ENCODE measurements at places on chromosomes 7 and 10.
A peak's percentile ranks its signal among the peaks of the same experiment; 100 is the strongest.

- no peaks in the 10 kb centered on the region for H3K27me3 ChIP-seq
- H3K4me1 ChIP-seq = no peaks in the 10 kb centered on the region
- no peak overlapping the region for H3K4me3 ChIP-seq
- no peaks in the 10 kb centered on the region for H3K36me3 ChIP-seq
These were observed 352.7 kb upstream of the SEMA3A start for GRCh38 chr7:84547331-84547730.

- H3K36me3 ChIP-seq = no peaks in the 10 kb centered on the region
- H3K4me3 ChIP-seq = no peak overlapping the region
- H3K4me1 ChIP-seq = no peaks in the 10 kb centered on the region
- no peak for DNase-seq
- H3K27ac ChIP-seq = no peak overlapping the region
- H3K27me3 ChIP-seq = no peaks in the 10 kb centered on the region
These were observed 86.5 kb downstream of the OTUD1 start for GRCh38 chr10:23525406-23525805.

- no peak for DNase-seq
- H3K4me1 ChIP-seq = peaks cover 21% of the 10 kb centered on the region
- no peak overlapping the region for H3K4me3 ChIP-seq
- H3K27ac ChIP-seq = peak overlapping the region; percentile 73
- H3K36me3 ChIP-seq = no peaks in the 10 kb centered on the region
- no peaks in the 10 kb centered on the region for H3K27me3 ChIP-seq
These were observed 72.5 kb upstream of the UCN3 start for GRCh38 chr10:5292196-5292735.

DNA sequence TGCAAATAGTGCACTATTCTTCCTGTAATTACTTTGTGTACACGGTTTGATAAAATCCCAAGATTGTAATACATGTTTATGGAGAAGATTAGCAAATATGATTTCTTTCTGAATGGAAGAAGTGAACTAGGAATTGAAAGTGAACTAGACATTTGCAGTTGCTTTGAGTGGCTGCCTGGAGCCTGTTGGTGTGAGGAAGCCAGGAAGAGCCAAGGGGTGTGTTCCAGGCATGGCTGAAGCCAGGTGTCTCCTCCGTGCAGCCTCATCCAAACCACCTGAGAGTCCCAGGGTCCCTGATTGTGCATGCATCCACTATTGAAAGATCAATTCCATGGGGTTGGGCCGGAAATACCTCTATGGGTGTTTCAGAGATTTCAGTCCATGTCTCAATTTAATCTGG is 253.1 kb upstream of the SHH start:
- H3K4me3 ChIP-seq = no peak overlapping the region
- no peaks in the 10 kb centered on the region for H3K27me3 ChIP-seq

- peak; percentile 83 for DNase-seq
- H3K4me3 ChIP-seq = no peak overlapping the region
- H3K4me1 ChIP-seq = peaks cover 50% of the 10 kb centered on the region
- no peaks in the 10 kb centered on the region for H3K36me3 ChIP-seq
- peak overlapping the region; percentile 87 for H3K27ac ChIP-seq
These were observed 13.4 kb downstream of the USP54 start for GRCh38 chr10:73577788-73578187.

GRCh38 chr7:115980159-115980558 is 50.4 kb downstream of the TFEC start:
- H3K36me3 ChIP-seq = no peaks in the 10 kb centered on the region
- no peak overlapping the region for H3K4me3 ChIP-seq
- DNase-seq = no peak
- no peaks in the 10 kb centered on the region for H3K27me3 ChIP-seq

- H3K27ac ChIP-seq = no peak overlapping the region
- H3K4me1 ChIP-seq = no peaks in the 10 kb centered on the region
- H3K36me3 ChIP-seq = no peaks in the 10 kb centered on the region
These were observed 175.7 kb downstream of the GFRA1 start for GRCh38 chr10:116097239-116097784.

DNA sequence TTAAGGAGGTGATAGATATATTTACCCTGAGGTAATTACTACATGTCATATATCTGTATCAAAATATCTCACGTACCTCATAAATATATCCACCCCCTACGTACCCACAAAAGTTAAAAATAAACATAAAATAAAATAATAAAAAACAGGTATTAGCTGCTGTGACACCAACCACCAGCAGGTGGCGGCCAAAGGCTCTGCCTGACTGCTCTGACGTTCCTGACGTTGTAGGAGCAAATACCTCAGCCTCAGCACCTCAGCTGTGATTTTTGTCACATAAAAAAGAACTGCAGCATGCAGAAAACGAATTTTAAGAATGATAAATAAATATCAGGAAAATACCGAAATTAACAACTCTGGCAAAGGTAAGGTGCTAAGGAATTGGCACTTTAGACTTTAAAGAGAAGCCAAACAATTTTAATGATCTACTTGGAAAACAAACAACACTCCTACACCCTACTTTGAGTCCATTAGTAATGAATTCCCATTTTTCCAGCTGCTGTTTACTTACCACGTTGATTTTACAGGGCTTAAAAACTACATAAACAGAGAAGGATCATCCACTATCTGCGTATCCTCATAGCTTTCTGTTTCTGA is 125.4 kb upstream of the TARP start:
- H3K27ac ChIP-seq = no peak overlapping the region
- peak; percentile 58 for DNase-seq
- no peaks in the 10 kb centered on the region for H3K4me1 ChIP-seq
- no peaks in the 10 kb centered on the region for H3K36me3 ChIP-seq
- no peak overlapping the region for H3K4me3 ChIP-seq

Measured in stomach (tissue), 19 donors.